ENCODE measurements at places on chromosomes 2 and 18.

GRCh38 chr2:219531639-219532377 lies 11.8 kb downstream of the CHPF start:
- no peak for DNase-seq

GRCh38 chr2:127401757-127402695 lies 14.3 kb upstream of the MAP3K2 start:
- DNase-seq, result no peak

- no peak for DNase-seq
Measured at GRCh38 chr2:10598501-10598900, 91.3 kb downstream of the NOL10 start.

DNA sequence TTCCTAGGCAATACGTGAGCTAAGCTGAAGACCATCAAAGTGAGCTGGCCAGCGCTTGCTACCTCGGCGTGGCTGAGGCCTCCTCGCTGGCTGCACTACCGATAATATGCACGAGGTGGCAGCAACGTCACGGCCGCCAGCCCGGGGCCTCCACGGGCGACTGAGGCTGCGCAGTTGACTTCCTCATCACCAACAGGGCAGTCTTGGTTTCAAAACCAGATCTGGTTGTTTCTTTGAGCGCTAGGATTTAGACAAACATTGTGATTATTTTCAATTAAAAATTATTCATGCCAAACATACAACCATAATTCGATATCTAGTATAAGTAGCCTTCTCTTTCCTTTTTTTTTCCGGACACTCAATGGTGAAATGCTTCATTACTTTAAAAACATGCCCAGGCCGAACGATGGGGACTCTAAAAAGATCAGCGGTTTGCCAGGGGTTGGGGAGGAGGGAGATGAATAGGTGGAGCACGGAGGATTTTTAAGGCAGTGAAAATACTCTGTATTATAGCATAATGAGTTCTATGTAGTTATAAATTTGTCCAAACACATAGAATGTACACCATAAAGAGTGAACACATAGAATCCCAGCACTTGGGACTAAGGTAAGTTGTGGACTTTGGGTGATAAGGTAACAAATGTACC lies 52.0 kb downstream of the CYBRD1 start:
- DNase-seq, result peak; percentile 86

- no peak for DNase-seq
Measured at GRCh38 chr2:23311186-23311585, 73.8 kb upstream of the KLHL29 start.

- DNase-seq, result no peak
Measured at GRCh38 chr18:48391868-48392267, 17.3 kb downstream of the ZBTB7C start.

DNA sequence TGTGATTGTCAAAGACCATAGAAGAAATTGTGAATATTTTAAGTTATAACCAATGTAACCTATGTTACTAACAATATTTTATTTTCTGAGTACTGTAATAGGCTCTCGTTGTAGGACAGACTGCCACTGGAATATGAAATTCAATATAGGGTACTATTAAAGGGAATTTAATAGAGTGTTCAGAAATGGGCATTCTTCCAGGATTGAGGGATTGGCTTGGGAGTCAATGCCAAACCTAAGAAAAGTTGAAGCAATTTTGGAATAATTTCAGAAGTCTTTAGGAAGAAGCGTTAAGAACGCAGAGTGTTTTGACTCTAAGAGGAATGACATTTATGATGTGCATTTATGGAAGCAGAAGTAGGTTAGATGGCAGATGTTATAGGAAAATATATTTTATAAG lies 79.0 kb downstream of the ACVR2A start:
- no peak for DNase-seq

DNA sequence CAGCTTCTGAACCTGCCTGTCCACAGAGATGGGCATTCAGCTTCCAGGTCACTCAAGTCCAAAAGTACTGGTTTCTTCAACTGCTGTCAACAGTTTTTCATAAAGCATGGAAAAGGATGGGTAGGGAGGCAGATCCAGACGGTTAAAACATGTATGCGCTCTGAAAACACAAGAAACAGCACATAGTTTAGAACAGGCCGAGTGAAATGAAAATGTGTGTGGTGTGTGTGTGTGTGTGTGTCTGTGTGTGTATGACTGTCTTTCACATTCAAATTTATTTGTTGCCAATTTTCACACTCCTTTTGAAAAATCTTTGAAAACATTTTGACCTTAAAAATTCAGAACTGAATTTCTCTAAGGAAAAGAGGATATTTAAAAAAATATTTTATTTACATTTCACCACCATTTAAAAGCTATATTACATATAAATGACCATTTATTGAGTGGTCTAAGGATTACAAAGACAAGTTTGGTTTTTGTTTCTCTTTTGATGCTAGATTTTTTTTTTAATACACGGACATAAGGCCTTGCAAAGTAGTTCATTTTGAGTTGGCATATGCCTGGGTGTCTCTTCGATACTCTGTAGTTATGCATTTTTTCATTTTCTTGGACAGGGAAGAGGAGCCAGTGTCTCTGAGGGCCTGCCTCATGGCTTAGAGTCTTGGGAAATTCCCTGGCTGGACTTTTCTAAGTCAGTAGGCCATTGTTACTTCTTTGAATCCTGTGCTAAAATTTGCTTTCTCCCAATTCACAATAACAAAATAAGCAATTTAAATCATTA lies 30.0 kb upstream of the STK17B start:
- peak; percentile 45 for DNase-seq

DNA sequence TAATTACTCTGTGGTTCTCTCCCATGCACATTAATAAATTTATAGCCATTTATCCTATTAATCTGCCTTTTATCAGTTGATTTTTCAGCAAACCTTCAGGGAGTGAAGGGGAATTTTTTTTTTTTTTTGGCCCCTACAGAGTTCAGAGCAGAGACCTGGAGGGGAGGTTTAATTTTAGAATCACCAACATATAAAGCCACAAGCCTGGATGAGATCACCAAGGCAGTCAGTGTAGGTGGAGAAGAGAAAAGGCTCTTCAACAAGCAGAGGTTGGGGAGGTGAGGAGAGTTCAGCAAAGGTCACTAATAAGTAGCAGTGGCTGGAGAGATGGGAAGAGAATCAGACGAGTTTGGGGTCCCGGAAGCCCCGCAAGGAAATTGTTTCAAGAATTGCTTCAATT lies 48.4 kb upstream of the SPTBN1 start:
- no peak for DNase-seq

DNA sequence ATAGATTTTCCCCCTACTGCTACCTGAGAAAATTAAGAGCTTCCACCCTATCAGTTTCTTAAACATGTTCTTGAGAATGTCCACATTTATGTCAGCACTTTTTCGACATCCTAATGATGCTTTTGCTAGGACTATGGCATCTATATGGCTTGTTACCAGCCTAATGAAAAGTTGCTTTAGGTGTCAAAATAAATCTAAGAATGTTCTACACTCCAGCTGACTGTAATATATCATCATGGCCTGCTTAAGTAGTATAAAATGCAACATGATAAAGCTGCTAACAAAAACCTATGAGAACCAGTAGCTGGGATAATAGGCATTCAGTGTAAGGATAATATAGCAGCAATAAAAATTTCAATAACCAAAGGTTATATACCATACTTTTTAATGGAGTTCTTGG lies 1983.5 kb upstream of the CELF4 start:
- no peak for DNase-seq

- no peak for DNase-seq
Measured at GRCh38 chr2:120964819-120965218, 229.2 kb downstream of the GLI2 start.

- peak; percentile 55 for DNase-seq
Measured at GRCh38 chr2:28209261-28209691, 183.4 kb upstream of the FOSL2 start.

GRCh38 chr2:119283873-119284331 lies 60.3 kb downstream of the STEAP3 start:
- DNase-seq, result no peak

DNA sequence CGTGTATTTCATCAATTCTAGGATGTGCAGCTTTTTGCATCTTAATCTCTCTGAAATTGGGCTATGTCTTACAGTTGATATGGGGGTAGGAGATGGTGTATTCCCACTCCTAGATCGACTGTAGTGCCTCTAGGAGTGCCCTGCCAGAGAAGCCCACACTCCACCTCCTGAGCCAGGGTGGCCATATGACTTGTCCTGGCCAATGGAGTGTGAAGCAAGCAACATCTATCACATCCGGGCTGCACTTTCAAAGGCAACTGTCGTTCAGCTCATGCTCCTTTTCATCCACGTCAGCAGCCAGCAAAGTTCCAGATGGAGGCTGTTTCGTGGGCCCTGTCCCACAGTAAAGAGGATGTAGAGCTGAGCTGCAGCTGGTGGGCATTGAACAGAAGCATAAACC lies 149.4 kb upstream of the SLC1A4 start:
- DNase-seq, result no peak

GRCh38 chr2:59029058-59029457 lies 787.9 kb upstream of the FANCL start:
- DNase-seq, result no peak

- no peak for DNase-seq
Measured at GRCh38 chr2:27072920-27073319, 1.5 kb upstream of the OST4 start.

- DNase-seq, result peak; percentile 4
Measured at GRCh38 chr18:32040936-32041335, 22.3 kb downstream of the RNF125 start.

GRCh38 chr18:51668607-51669006 lies 471.1 kb upstream of the MEX3C start:
- DNase-seq, result no peak

DNA sequence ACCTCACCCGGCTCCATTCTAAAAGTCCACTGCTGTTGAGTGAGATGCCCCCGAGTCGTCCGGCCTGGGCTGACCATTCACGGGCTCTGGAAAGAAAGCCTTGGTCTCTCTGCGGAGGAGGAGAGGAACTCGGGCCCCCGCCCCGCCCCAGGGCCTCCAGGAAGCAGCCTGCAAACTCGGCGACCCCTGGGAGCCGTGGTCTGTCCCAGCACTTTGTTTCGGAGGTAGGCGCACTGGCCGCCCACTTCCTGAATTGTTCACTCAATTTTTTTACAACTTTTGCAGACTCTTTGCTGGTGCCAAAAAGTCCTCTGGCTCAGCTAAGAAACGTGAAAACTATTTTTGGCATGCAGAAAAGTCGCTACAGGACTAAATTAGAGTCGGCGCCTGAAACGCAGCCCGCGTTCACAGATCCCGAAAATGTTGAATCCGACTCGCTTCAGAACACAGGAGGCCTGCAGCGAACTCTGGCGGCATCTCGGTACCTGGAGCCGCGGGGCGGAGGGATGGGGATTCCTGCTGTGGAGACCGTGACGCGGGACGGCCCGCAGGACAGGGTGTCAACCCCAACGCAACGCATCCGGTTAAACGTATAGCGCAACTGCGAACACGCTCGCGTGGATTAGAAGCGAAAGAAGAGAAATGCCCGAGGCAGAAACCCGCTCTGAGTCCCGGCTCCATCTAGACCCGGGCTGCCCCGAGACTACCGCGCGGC lies 1.5 kb downstream of the PXDN start:
- peak; percentile 94 for DNase-seq

DNA sequence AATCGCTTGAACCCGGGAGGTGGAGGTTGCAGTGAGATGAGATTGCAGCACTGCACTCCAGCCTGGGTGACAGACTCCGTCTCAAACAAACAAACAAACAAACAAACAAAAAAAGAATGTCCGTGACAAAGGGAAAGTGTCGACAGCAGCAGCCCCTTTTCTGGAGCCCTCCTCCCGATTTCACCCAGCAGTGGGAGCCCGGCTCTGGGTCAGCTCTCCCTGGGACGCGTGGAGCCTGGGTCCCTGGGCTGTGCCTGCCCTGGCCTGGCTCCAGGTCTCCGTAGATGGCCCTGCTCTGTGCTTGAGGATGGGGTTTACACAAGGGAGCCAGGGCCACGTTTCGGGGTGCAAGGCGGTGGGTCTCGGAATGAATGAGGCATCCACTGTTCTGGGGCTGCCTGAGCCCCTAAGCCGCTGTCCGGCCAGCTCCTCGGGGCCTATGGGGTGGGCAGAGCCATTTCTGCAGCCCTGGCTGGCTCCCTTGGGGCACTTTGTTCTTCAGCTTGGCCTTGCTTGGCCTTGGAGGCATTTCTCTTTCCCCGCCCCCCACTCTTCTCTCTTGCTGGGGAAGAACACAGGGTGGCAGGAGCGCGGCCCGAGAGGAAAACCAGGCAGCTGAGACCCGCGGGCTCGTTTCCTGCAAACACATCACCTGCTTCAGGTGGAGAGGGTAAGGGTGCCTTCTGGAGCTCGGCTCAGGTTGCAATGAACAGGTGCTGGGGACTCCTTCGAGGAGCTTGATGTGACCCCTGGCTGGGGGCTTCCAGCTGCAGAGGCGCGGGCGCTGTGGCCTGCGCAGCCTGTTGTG lies 29.1 kb downstream of the RTP5 start:
- no peak for DNase-seq

- peak; percentile 87 for DNase-seq
Measured at GRCh38 chr18:8635087-8635486, 25.9 kb downstream of the RAB12 start.

- DNase-seq, result no peak
Measured at GRCh38 chr2:104786821-104787220, 67.1 kb upstream of the POU3F3 start.

GRCh38 chr2:43225093-43225787 lies 1.2 kb downstream of the ZFP36L2 start:
- peak; percentile 73 for DNase-seq

GRCh38 chr18:63249771-63250170 lies 69.8 kb downstream of the BCL2 start:
- DNase-seq, result no peak

GRCh38 chr2:96685577-96686459 lies 43.3 kb downstream of the FER1L5 start:
- peak; percentile 24 for DNase-seq

DNA sequence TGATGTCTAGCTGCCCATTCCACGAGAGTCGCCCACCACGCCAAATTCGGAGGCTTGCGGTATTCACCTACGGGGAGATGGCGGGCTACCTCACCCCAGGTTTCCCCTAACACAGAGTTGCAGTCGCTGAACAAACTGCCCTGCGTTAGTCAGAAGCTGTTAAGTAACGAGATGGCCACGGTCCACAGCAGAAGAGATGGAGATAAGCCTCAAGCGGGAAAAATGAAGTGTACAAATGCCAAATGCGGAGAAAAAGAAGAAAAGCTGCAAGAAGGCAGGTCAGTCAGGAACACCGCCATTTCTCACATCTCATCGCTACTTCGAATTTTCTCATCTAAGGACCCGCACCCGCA lies 425 bp downstream of the ASB3 start:
- peak; percentile 55 for DNase-seq

- no peak for DNase-seq
Measured at GRCh38 chr2:136917411-136917881, 152.1 kb downstream of the THSD7B start.

DNA sequence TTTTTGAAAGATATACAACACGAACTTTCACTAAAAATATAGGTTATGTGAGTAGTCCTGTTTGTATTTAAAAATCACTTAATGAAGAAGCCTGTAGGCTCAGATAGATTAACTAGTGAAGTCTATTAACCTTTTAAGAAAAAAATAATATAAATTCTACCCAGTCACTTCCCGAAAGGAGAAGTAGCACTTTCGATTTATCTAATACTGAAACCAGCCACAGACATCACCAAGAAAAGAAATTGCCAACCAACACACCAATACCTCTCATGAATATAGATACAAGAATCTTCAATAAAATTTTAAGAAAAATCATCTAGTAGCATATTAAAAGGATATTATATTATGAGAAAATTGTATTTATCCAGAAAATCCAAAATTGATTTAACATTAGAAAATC lies 160.5 kb downstream of the GALNT13 start:
- DNase-seq, result no peak

- DNase-seq, result no peak
Measured at GRCh38 chr18:46158499-46158898, 54.3 kb downstream of the HAUS1 start.
